ENCODE measurements at places on chromosomes 2 and 18.

GRCh38 chr18:72246076-72246475 lies 298.1 kb downstream of the CBLN2 start:
- DNase-seq: no peak

DNA sequence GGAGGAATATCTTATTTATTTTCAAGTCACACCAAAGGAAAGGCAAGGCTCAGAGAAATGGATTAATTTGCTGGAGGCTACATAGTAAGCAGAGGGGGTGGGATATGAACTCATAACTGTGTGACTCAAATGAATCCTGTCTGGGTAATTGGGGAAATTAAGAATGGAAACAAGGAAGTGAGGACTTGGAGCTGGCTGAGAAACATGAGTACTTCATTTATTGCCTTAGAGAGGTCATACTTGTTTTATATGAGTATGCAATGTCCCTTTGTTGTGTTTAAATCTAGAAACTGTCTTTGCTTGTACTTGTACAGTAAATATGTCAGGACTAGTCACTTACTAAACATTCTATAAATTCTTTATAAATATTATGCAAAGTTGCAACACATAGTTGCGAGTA lies 2166.7 kb upstream of the PIK3C3 start:
- DNase-seq: no peak

- DNase-seq: no peak
Measured at GRCh38 chr2:133197156-133197555, 371.1 kb downstream of the NCKAP5 start.

GRCh38 chr18:77077401-77077800 lies 55.2 kb downstream of the MBP start:
- DNase-seq: no peak
